ENCODE measurements at places on chromosomes 7 and 10.

DNA sequence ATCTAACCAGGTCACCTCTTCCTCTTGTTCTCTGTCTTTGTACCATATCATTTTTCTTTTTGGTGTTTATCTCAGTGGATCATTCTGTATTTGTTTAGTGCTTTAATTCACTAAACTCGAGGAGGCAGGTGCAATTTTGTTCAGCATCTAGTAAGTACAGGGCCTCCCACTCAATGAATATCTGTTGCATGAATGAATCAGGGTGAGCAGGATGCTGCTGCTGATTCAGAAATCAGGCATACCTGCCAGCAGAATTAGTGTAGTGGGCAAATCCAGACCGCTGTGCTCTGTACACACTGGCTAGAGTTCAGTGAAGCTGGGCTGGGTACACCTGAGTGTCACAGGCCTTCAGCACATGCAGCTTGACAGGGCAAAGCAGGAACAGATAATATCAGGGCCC lies 511.9 kb downstream of the SUGCT start:
- DNase-seq = no peak

GRCh38 chr10:14579405-14579804 lies 195.3 kb downstream of the FAM107B start:
- DNase-seq = no peak

DNA sequence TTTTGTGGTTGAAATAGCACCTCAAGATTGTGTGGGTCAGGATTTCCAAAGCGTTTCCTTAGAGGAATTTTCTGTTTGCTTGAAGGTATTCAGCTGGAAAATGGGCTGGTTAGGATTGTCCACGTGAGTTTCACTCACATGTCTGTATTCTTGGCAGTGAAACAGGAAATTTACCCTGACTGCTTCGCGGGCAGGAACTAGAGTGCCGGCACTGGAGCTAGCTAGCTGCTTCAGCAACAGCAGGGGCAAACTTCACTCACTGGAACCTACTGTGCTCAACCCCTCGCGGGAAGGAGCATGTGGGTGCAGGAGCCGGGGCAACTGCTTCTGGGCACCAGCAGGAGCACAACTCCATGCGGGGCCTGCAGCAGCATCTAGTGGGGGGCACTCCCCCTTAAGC lies 38.0 kb upstream of the RTKN2 start:
- DNase-seq = no peak

DNA sequence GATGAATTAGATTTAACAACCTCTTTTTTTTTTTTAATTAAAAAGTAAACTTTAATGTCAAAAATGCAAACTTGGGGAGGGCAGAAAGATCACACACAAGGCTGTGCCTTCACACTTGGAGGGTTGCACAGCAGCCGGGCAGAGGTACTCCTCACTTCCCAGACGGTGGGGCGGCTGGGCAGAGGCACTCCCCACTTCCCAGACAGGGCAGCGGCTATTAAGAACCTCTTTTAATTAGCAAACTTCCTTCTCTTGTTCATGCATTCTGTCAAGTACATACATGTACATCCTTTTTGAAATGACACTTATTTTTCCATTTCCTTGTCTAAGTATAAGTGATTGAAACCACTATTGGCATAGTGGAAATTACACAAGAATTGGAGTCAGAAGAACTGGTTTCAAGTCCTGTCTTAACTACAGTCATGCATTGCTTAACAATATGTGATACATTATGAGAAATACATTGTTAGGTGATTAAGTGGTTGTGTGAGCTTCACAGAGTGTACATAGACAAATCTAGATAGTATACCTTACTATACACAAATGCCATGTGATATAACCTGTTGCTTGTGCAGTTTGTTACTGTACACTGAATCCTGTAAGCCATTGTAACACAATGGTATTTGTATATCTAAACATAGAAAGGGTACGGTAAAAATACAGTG lies 26.5 kb downstream of the BTRC start:
- no peak for DNase-seq

DNA sequence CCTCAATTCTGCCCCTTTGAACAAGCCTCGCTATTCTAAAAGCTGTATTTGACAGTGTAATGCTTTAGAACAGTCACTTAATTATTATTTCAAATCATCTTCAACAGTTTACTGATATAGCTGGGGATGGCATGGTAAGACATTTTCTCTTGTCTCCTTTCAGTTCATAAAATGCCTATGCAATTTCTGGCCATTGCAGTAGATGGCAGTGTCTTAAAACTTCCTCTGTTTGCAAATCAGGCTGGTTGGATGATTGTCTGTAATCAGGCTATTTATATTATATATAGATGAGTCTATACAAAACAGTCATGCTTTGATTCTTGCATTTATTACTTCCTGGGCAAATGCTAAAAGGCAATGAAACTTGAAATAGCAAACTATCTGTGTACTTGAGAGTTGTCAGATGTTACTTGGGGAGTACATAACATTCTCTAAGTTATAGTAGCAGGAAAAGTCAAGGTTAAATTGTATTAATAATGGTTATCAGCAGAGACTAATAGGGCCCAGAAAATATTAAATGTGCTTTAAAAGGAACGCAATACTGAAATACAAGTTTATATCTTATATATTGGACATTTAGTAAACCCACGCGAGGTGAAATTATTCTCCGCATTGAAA lies 55.5 kb upstream of the LHFPL3 start:
- no peak for DNase-seq

- DNase-seq = no peak
Observed at GRCh38 chr7:108511939-108512338, 14.0 kb downstream of the PNPLA8 start.

DNA sequence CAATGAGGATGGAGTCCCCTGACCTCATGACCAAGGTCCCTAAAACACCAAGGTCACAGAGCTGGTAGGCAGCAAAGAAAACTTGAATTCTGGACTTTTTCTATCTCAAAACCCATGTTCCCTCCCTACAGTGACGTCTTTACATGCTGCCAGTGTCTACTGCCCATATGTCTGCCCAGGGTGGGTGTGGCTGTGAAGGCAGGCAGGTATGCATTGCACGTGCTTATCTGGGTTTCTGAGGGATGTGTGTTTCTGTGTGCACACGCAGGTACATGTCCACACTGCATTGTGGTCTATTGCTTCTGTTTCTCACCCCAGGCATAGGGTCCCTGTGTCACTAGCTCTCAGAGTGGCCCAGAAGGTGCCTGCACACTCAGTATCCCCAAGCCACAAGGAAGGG lies 13.5 kb downstream of the ATP6V1F start:
- DNase-seq = no peak

GRCh38 chr7:6482743-6483119 lies 35.0 kb upstream of the DAGLB start:
- no peak for DNase-seq

GRCh38 chr7:24882989-24883621 lies 96.9 kb downstream of the OSBPL3 start:
- no peak for DNase-seq

Measured in T-helper 17 cell (primary cell).